ENCODE measurements at places on chromosomes 11 and 22.

- peak; percentile 35 for DNase-seq
These were observed 128.9 kb downstream of the CCDC34 start for GRCh38 chr11:27234043-27234668.

- no peak for DNase-seq
These were observed 12.1 kb downstream of the CCDC87 start for GRCh38 chr11:66580803-66581202.

- DNase-seq = no peak
These were observed 154.7 kb downstream of the BLID start for GRCh38 chr11:121961321-121961801.

DNA sequence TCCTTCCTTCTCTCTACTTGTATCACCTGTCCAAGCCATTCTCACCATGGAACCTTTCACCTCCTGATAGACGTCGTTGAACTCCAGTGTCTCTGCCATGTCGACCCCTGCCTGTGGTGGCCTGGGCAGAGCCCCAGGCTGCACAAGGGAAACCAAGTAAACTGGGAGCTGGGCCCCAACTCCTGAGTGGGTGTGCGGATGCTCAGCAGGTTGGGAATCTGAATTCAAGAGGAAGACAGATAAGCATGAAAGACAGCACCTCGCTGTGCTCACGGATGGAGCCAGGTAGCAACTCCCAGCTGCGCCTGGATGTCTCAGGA, 709 bp downstream of the SSRP1 start:
- no peak for DNase-seq

Measured in nephron progenitor cell (in vitro differentiated cells).